ENCODE measurements at places on chromosomes 4 and X.
A peak's percentile ranks its signal among the peaks of the same experiment; 100 is the strongest.

DNA sequence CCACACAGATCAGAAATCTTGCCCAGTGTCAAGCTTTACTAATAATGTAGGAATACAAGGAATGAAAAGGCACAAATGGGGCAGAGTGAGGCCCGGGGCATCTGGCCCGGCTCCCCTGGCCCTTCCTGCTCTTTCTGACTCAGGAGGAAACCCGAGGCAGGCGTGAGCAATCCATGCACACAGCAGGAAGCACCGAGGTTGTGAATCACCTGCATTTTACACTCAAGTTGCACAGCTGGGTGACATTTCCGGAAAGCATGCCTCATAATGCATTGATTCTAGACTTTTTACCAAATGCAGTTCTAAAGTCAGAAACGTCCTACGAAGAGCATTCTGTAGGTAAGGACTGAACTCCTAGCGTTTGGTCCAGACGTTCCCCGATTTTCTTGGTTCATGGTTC is 38.9 kb downstream of the PRIMPOL start:
- DNase-seq = no peak

GRCh38 chr4:156677656-156678055 is 293.9 kb downstream of the PDGFC start:
- DNase-seq = no peak

DNA sequence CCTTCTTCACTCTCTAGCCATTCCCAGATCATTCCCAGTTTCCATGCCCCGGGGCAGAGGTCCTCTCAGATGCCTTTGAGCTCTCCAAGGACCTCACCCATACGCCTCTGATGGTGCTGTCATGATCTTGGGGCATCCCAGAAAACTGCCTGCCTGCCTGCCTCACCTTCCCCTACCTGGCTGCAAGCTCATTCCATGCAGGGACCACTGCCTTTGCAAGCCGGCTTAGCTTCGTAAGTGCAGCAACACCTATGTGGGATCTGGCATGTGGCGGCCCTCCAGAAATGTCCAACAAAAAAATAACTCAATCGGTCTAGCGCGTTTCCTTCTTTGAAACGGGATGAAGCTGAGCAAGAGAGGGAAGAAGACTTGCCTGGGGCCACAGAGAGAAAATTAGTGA is 53.0 kb downstream of the C4orf50 start:
- no peak for DNase-seq

- no peak for DNase-seq
Measured at GRCh38 chr4:72208421-72209075, 176.7 kb downstream of the NPFFR2 start.

GRCh38 chr4:20091781-20092180 is 159.9 kb upstream of the SLIT2 start:
- no peak for DNase-seq

GRCh38 chrX:150032742-150033141 is 94.5 kb upstream of the EOLA2 start:
- peak; percentile 20 for DNase-seq

Data from NCI-H748 treated with DMSO at 0.1 percent for 48 hours (cell line).